ENCODE measurements at places on chromosomes 16 and 17. TPM values are rescaled to one million over a fixed set of nuclear protein-coding genes. Genes with fewer than 3 reads are reported as not detected.
A peak's percentile ranks its signal among the peaks of the same experiment; 100 is the strongest.

DNA sequence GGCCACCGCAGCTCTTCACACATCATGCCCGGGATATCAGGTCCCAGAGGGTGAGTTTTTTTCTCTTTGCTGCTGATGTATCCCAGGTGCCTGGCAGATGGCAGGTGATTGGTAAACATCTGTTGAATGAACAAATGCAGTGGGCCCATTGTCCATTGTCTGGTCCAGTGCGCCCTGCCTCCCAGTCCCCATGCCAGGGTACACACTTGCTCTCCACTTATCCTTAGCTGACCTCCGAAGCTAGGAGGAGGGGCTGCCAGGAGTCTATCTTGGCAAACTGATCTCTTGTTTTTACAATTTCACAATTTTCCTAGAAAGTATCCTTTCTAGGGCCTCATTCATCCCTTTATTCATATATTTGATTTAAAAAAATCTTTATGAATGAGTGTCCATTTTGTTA is 196.0 kb downstream of the RAB11FIP4 start:
- no peak for DNase-seq

Gene WSCD1
- not detected for total RNA-seq

DNA sequence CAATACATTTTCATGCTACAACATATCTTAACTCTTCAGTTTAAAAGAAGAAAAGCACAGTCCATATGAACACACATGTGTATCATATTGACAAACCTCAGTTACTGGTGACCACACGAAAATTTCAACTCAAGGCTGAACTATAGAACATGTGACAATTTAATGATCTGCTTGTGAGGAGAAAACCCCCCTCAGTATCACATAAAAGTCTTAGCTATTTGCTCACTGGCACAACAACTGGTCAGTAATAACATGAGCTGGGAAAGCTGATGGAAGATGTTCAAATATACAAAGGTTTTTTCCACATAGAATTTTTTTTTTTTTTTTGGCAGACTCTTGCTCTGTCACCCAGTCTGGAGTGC is 19.5 kb downstream of the ZNF652 start:
- DNase-seq: no peak

Gene MRPL12
- total RNA-seq: 31.4 TPM

DNA sequence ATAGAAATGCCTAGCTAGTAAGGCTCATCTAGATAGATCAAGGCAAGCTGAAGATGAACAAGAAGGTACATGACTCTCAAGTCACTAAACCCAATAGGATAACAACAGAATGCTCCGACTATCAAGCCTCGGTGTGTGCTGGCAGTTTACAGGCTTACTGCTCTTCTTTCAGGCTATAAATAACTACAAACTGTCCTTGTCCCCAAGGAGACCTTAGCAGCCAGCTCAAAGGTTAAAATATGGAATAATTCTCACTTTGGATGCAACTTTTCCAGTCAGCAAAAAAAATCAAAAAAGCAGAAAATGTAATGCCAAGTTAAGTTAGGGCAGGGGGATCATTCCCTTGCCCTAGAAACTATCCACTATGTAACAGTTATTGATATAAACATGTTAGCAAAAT is 44.6 kb downstream of the SPOP start:
- DNase-seq: no peak

- no peak for DNase-seq
Measured at GRCh38 chr17:14078027-14078426, 8.7 kb downstream of the COX10 start.

GRCh38 chr17:6924208-6924607 is 71.6 kb upstream of the ALOX12 start:
- no peak for DNase-seq

GRCh38 chr17:73404246-73404645 is 92.4 kb upstream of the CDC42EP4 start:
- no peak for DNase-seq

DNA sequence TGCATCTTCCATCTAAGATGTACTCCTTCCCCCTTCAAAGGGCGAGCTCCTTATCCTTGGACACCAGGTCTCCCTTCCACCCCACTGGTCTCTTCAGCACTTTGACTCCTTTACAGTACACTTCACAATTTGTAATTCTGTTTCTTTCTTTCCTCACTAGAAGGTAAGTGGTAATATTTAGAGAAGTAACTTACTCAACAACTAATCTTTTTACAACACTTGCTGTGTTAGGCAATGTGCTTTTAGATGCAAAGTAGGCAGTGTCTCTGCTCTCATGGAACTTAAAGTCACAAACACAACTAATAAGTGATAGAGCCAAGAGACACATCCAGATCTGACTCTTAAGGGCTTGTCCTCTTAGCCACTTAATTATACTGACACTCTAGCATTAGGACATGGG is 6.4 kb downstream of the SIAH1 start:
- DNase-seq: no peak

Gene TBC1D3B
- total RNA-seq: 13.1 TPM

DNA sequence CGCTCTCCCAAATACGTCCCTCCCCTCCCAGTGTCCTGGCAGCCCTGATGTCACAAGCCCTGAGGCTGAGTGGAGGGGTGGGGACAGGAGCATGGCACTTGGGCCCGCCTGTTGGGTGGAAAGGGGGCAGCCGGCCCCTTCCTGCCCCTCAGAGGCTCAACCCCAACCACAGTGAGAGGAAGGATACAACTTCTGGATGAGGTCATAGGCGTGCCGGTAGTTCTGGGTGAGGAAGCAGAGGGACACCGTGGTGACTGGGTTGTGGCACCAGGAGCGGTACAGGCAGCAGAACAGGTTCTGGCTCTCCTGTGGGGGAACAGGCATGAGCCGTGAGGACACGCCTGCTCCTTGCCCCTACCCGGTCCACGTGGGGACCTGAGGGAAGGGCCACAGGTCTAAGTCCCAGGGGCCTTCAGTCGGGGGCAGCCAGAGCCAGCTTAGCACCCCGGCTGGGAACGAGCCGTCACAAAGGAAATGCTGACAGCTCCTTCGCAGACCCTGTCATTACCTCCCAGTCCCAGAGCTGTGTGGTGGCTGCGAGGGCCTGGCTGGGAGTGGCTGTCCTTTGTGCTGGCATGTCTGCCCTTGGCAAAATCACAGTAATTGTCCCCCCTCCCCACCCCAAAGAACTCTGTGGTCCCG is 11.2 kb upstream of the MTSS2 start:
- peak; percentile 29 for DNase-seq

DNA sequence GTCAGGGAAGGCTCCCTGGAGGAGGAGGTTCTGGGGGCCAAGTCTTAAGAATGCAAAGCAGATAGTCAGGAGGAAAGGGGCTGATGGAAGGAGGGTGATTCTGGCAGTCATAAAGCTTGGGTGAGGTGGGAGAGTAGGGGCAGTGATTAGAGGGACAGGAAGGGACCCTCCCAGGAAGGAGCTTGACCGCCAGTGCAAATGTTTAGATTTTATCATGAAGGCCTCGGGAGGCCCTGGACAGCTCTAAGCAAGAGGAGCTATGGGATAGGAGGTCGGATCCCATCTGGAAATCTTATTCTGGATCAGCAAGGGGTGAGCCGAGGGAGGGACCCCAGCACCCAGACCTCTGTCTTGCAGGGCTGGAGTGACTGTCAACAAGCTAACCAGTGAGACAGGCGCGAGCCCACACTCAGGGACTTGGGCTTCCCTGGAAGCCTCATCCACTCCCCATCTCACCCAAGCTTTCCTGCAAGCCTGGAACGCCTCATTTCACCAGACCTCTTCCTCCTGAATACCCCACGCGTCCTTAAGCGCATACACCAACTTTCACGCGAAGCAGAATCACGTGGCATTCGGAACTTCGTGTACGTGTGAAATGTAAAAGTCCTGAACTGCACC is 52.0 kb upstream of the CBX4 start:
- DNase-seq: no peak

DNA sequence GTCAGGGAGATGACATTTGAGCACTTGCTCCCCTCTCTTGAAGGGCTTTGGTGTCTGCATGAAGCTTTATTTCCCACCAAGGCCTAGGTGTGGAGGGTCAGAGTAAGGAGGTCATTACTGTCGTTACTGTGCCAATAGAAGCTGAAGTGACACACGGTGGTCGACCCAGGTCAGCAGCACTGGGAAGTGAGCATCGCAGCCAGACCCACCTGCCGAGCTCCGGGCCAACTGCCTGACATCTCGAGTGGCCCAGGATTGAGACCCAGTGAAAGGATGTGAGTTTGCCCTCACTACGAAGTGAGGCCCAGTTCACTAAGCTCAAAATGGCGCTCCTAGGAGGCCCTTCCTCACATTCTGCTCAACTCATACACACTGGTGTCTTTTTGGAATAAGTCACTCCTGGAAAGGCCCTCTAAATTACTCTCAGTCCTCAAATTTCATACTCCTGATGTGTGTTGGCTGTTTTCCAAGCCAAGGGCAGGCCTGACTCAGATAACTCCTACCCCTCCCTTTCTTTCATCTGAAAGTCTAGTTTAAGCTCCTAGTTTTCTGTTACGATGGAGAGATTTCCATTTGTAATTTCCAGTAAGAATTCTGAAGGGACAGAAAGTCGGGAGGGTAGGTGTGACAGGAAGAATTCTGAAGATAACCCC is 200.4 kb downstream of the LGALS9B start:
- DNase-seq: no peak

- DNase-seq: no peak
Measured at GRCh38 chr17:57048096-57048495, 37.0 kb upstream of the AKAP1 start.

Gene SLC13A2
- total RNA-seq: not detected

Gene PGS1
- total RNA-seq: 87.2 TPM

DNA sequence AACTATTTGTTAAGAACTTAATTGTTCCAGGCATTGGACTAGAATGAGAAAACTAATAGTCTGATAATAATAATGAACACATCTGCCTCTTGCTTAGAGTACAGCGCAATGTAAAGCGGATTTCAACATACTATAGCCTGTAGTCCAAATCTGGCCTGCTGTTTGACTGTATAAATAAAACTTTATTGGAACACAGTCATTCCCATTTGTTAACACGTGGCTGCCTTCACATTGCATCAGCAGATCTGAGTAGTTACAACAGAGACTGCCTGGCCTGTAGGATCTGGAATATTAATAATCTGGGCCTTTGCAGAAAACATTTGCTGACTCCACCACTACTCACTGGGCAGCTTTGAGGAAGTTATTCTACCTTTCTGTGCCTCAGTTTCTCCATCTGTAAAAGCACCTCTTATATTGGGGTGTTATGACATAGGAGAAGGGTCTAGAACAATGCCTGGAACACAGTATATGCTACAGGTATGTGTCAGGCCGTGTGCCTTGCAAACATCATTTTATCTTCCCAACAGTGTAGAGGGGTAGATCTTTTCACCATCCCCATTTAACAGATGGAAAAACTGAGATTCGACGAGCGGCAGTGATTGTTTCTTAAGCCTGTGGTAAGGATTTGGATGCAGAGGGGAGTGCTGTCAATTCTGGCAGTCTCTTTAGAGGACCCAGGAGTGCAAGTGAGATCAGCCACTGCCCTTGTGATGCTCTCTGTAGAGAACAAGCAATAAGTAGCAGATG is 22.2 kb downstream of the PDILT start:
- no peak for DNase-seq

- no peak for DNase-seq
Measured at GRCh38 chr17:28372945-28373274, 1.4 kb downstream of the SARM1 start.

GRCh38 chr17:18224053-18224386 is 1.4 kb upstream of the LLGL1 start:
- no peak for DNase-seq

GRCh38 chr17:28219771-28220170 is 99.2 kb upstream of the TMEM97 start:
- no peak for DNase-seq

Gene CDRT15L2
- not detected for total RNA-seq

Gene HS3ST3B1
- total RNA-seq: 13.9 TPM

GRCh38 chr16:1297018-1297696 is 12.3 kb upstream of the UBE2I start:
- no peak for DNase-seq

Gene PRSS8
- total RNA-seq: 0.43 TPM

DNA sequence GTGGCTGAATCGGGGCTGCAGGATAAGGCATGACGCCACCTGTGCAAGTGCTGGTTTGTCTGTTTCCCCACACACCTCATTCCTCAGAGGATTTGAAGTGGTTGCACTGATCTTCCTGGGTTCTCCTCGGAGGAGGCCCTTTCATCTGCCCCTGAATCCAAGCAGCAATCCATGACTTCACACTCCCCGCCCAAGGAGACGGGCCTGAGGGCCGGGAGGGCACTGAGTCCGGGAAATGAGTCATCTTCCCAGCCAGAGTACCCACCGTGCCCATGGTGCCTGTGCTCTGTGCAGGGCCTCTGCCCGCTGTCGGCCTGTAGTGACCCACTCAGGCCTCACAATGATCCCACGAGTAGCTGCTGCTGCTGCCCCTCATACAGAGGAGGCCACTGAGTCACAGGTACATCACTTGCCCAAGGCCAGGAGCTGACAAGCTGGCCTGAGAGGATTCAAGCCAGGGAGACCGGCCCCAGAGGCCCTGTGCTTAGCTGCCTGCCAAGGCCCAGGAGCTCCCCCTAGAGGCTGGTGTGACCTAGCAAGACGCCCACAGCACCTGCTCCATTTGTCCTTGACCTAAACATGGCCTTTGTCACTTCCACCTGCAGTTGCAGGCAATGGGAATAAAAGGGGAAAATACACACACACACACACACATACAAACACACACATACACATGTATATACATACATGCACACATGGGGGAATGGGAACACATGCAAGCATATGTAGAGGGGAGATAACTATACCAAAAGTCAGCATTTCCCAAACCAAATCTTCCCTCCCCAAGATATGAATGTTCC is 240.0 kb downstream of the C16orf95 start:
- no peak for DNase-seq

Gene ICAM2
- 132 TPM for total RNA-seq

Gene SEPTIN1
- total RNA-seq: 259 TPM

GRCh38 chr16:79528338-79528737 is 72.2 kb downstream of the MAF start:
- no peak for DNase-seq

- DNase-seq: no peak
Measured at GRCh38 chr16:50269769-50270509, 3.6 kb downstream of the ADCY7 start.

DNA sequence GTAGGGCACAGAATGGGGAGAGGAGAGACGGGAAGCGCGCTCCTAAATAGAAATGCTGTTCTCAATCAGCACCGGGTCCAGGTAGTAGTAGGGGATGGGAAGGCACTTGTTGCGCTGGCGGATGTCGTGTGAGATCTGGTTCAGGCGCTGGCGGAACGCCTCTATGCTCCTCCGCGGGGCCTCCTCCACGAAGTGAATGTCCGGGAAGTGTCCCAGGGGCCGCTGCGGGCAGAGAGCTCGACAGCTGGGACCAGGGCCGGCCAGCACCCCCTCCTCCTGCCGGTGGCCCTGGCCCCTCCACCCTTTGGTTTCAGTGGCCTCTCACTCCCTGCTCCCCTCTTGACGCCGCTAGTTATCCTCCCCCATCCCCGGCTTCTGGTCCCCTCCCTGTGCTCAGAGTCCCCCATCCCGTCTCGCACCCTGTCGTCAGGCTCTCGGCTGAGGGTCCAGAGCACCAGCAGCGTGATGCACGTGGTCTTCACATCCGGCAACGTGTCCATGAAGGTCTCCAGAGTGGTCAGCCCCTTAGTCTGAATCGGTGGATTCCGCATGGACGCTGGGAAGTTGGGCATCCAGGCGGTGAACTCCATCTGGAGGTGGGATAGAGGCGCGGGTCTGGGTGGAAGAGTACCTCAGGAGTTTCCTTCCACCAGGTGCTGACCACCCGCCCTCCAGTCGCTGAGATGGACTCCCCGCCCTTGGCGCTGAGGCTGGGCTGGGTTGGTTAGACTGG is 14.6 kb downstream of the ALOX12B start:
- no peak for DNase-seq

Gene TMC8
- total RNA-seq: 301 TPM

Gene KRTAP2-2
- not detected for total RNA-seq
